ENCODE measurements at places on chromosomes 1 and 21. TPM values are rescaled to one million over a fixed set of nuclear protein-coding genes. Genes with fewer than 3 reads are reported as not detected.

Gene B3GALT5
- total RNA-seq = 0.05 TPM

DNA sequence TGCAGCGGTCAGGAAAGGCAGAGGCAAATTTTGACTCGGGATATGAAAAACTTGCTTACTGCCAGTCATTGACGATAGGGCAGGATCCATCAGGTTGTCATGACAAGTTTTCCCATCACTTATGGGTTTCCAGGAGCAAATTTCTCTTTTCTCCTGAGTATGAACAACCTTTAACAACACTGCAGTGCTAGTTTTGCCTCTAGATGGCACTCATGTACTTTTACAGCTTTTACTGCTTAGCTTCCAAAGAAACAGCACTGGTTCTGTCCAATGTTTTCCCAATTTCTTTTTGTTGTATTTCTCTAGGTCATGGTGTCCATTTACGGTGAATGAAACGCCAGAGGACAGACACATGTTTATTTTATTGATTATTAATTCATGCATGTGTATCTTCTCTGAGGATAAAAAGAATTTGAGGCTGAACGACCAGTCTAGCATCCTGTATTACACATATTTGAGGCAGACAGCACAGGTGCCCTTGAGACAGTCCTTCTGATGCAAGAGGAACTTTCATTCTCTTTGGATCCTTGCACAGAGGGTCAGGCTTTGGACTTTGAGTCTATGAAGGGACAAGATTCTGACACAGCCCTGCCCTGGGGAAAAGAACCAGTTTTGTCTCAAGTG is 112.3 kb upstream of the TRABD2B start:
- H3K4me3 ChIP-seq = no peak overlapping the region
- H3K27ac ChIP-seq = no peak overlapping the region
- no peaks in the 10 kb centered on the region for H3K4me1 ChIP-seq
- peak; percentile 15 for DNase-seq

DNA sequence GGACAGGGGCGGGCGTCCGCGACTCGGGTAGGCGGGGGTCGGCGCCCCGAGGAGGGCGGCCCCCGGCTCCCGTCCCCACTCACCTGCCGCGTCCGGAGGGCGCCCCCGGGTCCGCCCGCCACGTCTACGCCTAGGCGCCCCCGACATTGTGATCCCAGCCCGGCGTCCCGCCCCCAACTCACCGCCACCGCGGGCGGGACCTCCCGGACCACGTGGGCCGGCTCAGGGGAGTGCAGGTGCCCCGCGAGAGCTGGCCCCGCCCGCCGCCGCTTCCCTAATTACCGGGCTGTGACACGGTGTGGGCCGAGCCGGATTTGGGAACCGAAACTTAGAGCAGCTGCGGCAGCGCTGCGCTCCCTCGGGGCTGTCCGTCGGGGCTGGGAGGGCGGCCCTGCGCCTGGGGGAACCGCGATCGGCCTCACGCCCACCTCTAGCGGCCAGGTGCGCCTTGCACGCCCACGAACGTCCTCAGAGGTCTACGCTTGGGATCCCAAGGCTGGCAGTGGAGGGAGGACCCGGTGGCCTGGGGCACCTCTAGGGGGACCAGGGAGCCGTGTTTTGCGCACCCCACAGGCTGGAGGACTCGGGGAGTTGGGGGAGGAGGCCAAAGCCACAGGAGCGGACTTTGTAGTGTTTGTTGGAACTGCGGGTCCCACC is 521 bp upstream of the NADK start:
- DNase-seq = peak; percentile 78
- peak overlapping the region; percentile 93 for H3K27ac ChIP-seq
- no peaks in the 10 kb centered on the region for H3K36me3 ChIP-seq

- no peaks in the 10 kb centered on the region for H3K4me1 ChIP-seq
- no peak overlapping the region for H3K4me3 ChIP-seq
- H3K36me3 ChIP-seq = no peaks in the 10 kb centered on the region
- no peak for DNase-seq
Measured at GRCh38 chr1:219806642-219807041, 121.7 kb downstream of the SLC30A10 start.

GRCh38 chr1:64140596-64140995 is 62.8 kb upstream of the UBE2U start:
- peaks cover 5% of the 10 kb centered on the region for H3K4me1 ChIP-seq
- no peak overlapping the region for H3K4me3 ChIP-seq
- H3K27ac ChIP-seq = no peak overlapping the region
